Smooth muscle cell of the pulmonary artery (primary cell): ENCODE measurements at places on chromosomes 6 and 20. TPM values are rescaled to one million over a fixed set of nuclear protein-coding genes. Genes with fewer than 3 reads are reported as not detected.

The NDUFAF4 gene
- 5.3 and 6.8 TPM in 2 replicates for total RNA-seq

The PRSS16 gene
- total RNA-seq = 0.33 and 0.40 TPM in 2 replicates

The STK35 gene
- total RNA-seq = 21.9 and 22.6 TPM in 2 replicates

The LHFPL5 gene
- total RNA-seq = not detected in 2 replicates

The TMEM74B gene
- total RNA-seq = 0.10 and 0.13 TPM in 2 replicates

The AKAP7 gene
- total RNA-seq = 2.0 and 3.6 TPM in 2 replicates

The SALL4 gene
- total RNA-seq = 0.07 and 0.13 TPM in 2 replicates
